LoVo (cell line): ENCODE measurements at places on chromosomes 2 and 18.

DNA sequence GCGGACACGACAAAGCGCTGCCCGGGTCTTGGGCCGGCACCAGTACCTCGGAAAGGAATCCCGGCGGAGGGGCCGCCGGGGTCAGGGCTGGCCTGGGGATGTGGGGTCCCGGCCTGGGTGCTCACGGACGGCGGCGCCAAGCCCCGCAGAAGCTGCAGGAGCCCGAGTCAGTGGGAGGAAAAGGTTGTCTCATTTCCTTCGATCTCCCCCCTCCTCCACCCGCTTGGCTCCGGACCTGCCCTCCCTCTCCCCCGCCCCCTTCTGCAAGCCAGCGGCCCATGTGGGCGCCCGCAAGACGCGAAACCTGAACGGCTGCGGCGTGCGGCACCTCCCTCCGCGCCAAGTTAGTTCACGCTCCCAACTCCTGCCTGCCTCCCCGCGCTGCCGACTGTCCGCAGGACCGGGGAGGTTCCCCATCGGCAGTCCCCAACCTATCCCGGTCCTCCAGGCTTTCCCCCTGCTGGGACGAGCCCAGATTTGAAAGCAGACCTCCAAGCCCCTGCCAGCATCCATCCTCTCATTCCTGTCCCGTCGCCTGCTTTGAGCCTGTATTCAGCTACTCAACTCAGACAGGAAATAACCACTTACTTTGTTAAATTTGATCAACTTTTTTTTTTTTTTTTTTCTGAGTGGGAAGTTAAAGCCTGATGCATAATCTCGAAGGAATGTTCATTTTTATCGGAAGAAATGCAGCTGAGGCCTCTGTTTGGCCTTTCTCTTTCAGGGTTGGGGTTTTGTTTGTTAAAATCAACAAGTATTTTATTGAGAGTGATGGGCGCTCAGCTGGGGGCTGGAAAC lies at the start of gene EVA1A:
TSS of gene EVA1A (minus strand) at position 172 of the 798 bp plus-strand sequence. CDS start 42,799 bp downstream, outside the sequence.
- DNase-seq: peak; percentile 25

DNA sequence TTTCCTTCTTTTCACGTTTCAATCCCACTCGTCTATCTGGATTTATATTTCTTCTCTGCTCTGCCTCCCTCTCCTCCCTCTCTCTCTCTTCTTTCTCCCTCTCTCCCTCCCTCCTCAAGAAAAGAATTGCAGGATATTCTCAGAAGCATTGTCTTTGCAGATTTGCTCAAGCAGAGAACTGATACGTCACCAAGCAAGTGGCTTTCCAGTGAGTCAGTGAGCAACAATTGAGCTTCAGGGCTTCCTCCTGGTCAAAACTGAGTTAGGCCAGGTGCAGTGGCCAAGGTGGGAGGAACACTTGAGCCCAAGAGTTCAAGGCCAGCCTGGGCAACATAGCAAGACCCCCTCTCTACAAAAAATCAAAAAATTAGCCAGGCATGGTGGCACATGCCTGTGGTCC lies 151.1 kb downstream of the SMAD2 start:
- no peak for DNase-seq

DNA sequence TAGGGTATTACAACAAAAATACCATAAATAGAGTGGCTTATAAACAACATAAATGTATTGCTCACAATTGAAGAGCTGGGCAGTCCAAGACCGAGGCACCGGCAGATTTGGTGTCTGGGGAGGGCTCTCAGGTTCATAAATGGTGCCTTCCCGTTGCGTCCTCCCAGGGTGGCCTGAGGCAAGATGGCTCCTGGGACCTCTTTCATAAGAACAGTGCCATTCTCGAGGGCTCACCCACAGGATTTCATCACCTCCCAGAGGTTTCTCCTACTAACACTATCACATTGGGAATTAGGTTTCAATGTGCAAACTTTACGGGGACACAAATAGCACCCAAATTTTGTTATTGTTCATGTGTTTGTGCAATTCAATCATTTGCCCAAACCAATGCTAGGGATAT lies 793.5 kb upstream of the HS6ST1 start:
- DNase-seq: no peak

DNA sequence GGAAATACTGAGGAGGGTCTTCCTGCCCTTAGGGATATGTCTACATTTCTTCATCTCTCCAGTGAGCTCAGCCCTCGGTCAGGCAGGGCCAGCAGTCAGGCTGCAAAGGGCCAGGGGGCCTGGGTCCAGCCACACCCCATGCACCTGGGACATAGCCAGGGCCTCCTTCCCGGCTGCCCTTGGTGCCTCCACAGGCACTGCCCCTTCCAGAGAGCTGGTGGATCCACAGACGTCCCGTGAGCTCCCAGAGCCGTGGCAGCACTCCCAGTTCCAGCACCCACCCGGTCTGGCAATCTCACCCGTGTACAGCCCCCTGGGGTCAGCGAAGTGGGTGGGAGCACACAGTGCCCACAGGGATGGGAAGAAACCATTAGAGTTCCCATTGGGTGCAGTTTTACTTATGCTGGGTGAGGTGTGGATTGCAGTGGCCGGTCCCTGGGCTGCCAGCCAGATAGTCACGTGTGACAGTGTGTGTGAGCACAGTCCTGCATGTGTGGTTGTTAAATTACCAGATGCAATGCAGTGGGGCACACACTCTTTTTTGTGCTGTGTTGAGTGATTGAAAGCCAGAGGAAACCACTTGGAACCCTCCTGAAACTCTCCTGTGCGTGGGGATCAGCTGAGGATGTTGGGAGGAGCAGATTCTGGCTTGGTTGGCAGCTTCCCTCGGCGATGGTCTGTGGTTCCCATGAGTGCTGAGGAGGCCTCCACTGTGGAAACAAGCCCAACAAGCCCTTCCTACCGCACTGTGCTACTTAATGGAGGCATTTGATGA lies 131.0 kb downstream of the SNTG2 start:
- DNase-seq: no peak

GRCh38 chr2:200026332-200027230 lies 71.2 kb downstream of the MAIP1 start:
- DNase-seq: no peak
